CD4-positive, alpha-beta T cell treated with Interleukin-2 at 100 ng/mL for 4 hours (primary cell): ENCODE measurements at places on chromosomes 7 and 10.

DNA sequence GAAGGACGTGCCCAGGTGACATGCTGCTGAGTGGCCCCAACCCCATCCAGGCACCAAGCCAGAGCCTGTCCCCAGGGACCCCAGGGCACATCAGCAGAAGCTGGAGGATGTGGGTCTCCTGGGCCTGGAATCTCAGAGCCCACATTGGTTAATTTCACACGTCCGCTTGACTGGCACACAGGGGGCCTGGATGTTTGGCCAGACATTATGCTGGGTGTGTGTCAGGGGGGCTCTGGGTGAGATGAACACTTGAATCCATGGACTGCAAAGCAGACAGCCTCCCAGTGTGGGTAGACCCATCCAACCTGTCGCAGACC, 79.1 kb upstream of the RET start:
- DNase-seq = no peak

- peak; percentile 42 for DNase-seq
These were observed 25.6 kb downstream of the IRF5 start for GRCh38 chr7:128963327-128963757.

DNA sequence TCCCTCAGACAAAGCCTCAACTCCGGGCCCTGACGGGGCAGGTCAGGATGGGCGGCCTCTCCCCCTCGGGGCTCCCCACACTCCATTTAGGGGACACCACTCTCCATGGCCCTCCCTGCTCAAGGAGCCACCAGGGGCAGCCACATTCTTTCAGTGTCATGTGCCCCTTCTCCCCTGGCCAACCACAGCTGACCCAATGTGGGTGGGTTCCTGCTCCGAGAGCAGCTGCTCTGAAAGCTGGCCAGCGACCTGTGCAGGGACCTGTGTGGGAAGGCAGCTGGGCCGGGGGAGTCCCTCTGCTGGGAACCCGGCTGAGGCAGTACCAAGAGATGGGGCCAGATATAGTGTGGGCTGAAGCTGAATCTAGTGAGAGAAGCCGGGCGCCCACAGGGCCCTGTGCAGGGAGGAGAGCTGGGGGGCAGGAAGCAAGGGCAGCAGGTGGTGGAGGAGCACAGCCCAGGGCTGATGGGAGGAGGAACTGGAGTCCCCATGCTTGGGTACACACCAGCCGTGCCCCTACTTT, 40.6 kb upstream of the NPFFR1 start:
- no peak for DNase-seq

DNA sequence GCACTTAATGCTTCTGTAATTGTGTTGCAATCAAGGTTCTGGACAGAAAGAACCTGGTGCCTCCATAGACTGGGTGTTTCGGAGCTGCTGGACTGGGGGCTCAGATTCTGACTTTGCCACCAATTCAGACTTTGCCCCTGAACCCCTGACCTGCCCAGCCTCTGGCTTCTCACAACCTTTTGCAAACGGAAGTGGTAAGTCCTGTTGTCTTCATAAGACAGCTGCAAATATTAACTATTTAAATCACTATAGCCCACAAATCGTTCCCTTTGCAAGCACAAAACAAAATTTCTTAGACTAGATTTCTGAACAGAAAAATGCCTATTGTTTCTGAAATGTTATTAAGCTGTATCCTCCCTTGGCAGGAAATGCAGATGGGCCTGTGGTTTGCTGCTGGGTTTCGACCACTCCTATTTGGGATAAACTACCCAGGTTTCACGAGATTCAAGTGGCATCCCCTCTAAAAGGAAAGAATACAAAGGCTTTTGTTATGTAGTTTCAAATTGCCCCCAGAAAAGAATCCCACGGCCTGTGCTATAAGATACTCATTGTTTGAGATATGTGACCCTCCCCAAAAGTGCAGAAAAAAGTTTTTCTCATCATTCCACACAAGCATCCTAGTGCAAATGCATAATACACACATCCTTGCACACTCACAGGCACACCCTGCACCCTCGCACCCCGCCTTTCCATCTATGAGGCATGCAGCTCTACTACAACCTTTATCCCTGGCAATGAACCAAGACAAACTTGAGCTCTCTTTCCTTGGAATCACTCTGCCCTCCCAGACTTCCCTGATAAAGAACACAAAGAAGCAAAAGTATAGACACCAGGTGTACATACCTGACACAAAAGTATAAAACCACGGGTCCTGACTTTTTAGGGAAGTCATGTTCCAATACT, 209.1 kb downstream of the PRPF18 start:
- peak; percentile 25 for DNase-seq

DNA sequence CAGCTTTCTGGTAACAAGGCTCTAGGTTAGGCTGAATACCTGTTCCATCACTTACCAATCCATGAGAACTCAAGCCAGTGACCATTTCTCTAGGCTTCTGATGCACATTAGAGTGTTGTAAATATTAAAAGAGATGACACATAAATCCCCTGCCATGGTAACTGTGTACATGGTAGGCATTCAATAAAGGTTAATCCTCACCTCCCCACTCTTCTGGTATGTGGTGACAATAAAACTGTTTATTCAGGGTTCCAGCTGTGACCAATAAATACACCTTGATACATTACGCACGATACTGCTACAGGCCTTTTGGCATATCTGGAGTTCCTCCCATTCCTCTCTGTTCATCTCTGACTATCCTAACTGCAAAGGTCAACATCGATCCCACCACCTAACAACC, 171.9 kb downstream of the SRPK2 start:
- DNase-seq = no peak

GRCh38 chr7:50369143-50370026, 64.9 kb downstream of the IKZF1 start:
- peak; percentile 83 for DNase-seq

DNA sequence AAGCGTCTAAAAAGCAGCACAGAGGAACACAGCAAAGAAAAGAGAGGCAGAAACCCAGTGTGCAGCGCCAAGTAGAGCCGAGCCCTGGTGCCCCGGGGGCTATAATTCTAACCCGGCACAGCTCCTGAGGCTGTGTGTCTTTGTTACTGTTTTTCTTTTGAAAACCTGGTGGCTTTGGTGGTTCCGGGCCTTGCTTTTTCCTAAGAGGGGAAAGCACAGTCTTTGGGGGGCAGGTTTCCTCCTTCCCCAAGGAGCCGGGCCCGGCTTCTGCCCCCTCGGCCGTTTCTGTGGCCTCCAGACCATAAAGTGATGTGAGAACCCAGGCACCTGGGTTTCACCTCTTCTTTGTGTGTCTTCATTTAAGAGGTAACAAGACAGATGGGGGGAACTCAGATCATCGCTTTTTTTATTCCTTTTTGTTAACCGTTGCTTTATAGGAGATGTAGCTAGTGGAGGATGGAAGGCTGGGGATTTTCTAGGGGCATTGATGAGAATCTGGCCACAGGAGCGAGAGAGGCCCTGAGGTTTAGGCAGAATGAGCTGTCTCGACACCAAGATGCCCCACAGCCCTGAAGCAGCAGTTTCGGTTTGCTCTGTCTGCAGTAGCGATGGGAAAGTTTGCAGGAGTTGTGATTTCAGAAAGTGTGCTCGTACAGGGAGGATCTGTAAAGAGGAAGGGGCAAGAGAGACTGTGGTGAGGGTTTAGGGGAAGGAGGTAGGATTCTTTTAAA, 367.8 kb upstream of the GALNT17 start:
- DNase-seq = peak; percentile 34

DNA sequence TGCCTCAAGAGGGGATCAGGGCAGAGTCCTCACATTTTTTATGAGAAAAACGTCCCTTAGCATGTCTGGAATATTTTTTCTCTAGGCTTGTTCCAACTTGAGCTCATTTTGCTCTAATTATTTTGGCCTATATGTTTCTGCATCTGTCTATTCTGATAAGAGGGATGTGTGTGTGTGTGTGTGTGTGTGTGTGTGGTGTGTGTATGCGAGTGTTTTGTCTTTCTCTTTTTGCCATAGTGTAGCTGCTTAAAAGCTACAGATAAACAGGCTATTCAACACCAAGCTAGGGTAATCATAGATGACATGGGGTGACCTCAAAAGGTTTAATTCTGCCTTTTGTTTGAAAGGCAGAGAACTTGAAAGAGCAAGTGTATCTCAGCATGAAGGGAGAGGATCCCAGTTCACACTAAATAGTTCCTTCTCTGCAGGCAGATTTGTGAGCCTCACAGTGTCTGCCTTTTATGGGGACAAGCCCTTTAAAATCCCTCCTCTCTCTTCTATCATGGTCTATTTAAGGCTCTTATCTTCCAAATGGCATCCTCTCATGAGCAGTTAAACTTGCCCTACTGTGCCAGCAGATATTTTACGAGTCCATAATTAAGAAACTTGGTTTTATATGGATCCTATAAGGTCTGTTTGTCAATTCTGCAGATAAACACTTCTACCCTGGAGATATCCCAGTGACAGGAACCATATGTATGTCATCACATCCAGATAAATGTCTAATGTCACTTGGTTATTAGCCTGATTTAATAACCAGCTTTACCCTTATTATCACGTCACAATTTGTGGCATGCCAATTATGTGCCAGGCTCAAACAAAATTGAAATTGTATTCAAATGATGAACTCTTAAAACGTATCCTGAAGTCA, 202.9 kb upstream of the MTPN start:
- DNase-seq = no peak

DNA sequence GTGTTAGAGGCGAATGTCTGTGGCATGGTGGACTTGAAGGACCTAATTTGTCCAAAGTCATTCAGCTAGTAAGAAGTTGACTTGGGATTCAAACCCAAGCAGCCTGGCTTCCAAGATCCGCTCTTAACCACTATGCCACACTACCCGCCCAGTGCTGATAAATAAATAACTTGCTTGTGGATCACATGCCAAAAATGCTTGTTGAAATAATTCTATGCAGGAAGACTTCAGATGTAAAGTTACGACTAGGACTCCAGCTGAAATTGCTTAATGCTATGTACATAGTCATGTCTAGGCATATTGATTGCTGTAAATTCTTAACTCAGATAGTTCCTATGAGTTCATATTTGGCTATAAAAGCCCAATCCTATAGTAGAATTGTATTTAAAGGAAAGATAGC, 76.0 kb downstream of the PLXDC2 start:
- no peak for DNase-seq

- no peak for DNase-seq
These were observed 806 bp upstream of the VIPR2 start for GRCh38 chr7:159145490-159145855.

- peak; percentile 77 for DNase-seq
These were observed 57.8 kb upstream of the PCGF5 start for GRCh38 chr10:91162495-91163268.

DNA sequence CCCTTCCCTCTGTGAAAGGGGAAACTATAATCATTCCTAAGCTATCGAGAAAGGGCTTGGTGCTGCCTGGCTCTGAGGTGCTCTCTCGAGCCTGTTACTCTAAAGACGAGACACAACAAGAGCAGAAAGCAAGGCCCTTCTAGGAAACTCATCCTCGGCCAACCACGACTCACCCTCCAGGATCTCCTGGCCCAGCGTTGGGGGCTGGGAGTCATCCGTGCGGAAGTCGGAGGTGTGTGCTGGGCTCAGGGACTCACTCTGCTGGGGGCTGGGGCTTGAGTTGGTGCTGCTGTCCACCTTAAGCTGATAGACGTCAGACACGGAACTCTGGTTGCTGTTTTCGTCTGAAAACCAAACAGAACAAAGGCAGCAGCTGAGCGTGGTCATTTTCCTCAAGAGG, 17.6 kb upstream of the BAZ1B start:
- no peak for DNase-seq

GRCh38 chr7:92622030-92622429, 31.8 kb upstream of the FAM133B start:
- no peak for DNase-seq

DNA sequence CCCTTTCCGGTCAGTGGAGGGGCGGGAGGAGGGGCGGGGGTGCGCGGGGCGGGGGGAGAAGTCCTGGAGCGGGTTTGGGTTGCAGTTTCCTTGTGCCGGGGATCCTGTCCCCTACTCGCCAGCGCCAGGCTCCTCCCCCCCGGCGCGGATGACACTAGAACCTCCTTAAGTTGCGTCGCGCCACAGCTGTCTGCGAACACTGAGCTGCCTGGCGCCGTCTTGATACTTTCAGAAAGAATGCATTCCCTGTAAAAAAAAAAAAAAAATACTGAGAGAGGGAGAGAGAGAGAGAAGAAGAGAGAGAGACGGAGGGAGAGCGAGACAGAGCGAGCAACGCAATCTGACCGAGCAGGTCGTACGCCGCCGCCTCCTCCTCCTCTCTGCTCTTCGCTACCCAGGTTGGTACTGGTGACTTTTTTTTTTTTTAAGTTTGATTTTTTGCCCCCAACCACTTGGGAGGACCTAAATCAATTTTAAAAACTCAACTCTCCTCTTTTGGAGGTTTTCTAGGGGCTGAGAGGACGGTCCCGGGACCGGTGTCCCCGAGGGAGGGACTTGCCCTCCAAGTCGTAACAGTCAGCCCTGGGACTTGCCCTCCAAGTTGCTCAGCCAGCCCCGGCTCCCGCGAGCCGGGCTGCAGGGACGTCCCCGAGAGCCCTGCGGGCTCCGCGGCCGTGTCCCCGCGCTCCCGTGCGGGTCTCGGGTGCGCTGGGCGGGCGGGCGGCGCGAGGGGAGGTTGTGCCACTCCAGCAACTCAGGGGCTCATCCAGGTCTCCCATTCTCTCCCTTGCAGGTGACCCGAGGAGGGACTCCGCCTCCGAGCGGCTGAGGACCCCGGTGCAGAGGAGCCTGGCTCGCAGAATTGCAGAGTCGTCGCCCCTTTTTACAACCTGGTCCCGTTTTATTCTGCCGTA, at the start of gene GATA3:
GATA3 (plus strand) TSS at position 195 of the 914 bp plus-strand sequence. CDS start 968 bp downstream, outside the sequence.
- peak; percentile 86 for DNase-seq
